Stimulated activated CD4-positive, alpha-beta T cell treated with anti-CD3 and anti-CD28 coated beads, Interleukin-15, amount 100 ng/mL, for 48 hours (primary cell): ENCODE measurements at places on chromosomes 11 and 22.

DNA sequence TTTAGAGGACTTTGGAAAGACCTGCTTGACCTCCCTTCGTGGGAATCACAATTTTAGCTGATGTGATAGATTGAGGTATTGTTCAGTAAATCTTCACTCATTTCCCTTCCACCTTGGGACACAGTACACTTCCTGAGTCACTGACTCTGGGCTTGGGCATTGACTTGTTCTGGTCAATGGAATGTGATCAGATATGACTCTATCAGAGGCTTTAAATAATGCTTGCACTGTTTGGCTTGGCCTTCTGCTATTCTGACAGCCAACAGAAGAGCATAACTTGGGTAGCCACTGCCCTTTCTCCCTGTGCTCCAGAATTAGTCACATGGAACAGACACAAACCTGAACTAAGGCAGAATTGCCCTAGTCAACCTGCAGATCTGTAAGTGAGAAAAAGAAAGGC is 12.5 kb downstream of the PRR5L start:
- no peak for DNase-seq

- DNase-seq = no peak
Measured at GRCh38 chr11:5923427-5923776, 18.6 kb upstream of the OR56A3 start.

- DNase-seq = no peak
Measured at GRCh38 chr11:82845356-82846353, 54.6 kb downstream of the PRCP start.

DNA sequence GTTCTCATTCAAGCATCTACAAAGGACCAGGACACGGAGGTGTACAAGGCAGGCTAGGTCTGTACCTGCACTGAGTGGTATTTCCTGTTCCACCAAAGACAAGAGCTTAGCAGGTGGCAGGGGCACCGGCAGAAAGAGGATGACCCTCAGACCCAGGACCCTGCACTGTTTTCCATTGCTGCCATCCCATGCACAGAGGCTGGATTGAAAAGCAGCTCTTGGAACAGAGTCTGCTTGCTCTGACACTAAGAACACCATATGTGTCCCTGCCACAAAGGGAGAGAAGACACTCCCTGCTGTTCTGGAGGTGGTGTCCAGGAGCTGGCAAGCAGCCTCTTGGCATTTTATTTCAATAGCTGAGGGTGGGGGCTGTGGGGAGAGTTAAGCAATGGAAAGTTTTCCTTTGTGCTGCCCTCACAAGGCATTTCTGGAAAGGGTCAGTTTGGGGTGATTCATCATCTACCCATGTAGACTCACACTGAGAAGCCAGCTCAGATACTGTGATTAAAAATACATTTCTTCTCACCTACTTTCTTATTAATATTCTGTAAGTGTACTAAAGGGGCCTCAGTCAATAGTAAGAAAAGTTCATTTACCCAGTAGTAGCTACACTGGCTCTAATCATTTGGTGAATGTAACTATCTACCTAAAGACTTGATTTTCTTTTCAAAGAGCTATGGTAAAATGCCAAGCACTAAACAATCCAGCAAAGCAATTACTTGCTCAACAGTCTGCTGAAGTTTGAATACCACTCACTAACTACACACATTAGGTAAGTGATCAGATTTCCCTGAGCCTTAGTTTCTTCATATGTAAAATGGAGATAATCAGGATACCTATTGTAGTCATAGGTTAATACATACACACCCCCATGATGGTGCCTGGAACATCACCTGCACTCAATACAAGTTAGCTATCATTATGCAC is 55.2 kb downstream of the SLC1A2 start:
- DNase-seq = no peak

GRCh38 chr11:116773203-116774097 is 663 bp upstream of the BUD13 start:
- DNase-seq = no peak

- no peak for DNase-seq
Measured at GRCh38 chr11:86070142-86071056, 1.5 kb upstream of the PICALM start.

DNA sequence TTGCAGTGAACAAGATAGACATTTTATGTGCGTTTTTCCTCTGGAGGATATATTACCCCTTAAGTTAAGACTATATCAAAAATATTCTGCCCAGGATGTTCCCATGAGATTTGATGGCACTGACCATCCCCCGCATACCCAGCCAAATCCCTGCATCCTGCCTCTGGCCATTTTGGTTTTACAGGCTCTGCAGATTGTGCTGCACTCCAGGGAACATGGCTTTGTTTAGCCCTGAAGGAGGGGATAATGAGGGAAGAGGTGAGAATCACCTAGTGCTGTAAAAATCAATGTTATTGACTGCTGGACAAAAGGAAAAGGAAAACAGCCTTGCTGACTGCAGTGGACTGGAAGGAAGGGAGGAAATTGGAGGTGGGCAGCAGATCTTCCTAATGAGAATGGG is 717.4 kb downstream of the DLG2 start:
- no peak for DNase-seq

GRCh38 chr11:83666149-83666548 is 380.0 kb upstream of the CCDC90B start:
- DNase-seq = no peak

GRCh38 chr11:46690702-46691101 is 9.7 kb downstream of the ARHGAP1 start:
- no peak for DNase-seq

GRCh38 chr11:78560153-78560552 is 14.5 kb downstream of the NARS2 start:
- DNase-seq = no peak

GRCh38 chr11:47586098-47586855 is at the start of gene FAM180B:
TSS of gene FAM180B (plus strand) at chr11:47586678. CDS start at chr11:47586769, 91 bp downstream.
- no peak for DNase-seq

DNA sequence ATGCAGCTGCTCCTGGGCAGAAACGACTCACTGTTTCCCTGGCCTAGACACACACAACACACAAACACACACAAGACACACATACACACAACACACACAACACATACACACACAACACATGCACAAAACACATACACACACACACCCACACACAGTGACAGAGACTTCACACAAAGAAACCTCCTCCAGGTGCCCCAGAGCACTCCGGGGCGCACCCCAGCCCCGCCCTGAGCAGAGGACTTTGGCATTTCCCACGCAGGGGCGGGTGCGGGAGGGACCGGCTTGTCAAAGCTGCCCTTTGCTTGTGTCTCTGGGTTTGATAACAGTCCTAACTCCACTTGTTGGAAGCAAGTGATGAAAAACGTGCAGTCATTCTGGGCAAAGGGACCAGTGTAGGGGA is 6.5 kb downstream of the APOBEC3A start:
- DNase-seq = no peak

- DNase-seq = no peak
Measured at GRCh38 chr11:30316237-30316636, 6.7 kb upstream of the ARL14EP start.

- DNase-seq = no peak
Measured at GRCh38 chr11:64450168-64450560, 91.2 kb downstream of the RPS6KA4 start.

DNA sequence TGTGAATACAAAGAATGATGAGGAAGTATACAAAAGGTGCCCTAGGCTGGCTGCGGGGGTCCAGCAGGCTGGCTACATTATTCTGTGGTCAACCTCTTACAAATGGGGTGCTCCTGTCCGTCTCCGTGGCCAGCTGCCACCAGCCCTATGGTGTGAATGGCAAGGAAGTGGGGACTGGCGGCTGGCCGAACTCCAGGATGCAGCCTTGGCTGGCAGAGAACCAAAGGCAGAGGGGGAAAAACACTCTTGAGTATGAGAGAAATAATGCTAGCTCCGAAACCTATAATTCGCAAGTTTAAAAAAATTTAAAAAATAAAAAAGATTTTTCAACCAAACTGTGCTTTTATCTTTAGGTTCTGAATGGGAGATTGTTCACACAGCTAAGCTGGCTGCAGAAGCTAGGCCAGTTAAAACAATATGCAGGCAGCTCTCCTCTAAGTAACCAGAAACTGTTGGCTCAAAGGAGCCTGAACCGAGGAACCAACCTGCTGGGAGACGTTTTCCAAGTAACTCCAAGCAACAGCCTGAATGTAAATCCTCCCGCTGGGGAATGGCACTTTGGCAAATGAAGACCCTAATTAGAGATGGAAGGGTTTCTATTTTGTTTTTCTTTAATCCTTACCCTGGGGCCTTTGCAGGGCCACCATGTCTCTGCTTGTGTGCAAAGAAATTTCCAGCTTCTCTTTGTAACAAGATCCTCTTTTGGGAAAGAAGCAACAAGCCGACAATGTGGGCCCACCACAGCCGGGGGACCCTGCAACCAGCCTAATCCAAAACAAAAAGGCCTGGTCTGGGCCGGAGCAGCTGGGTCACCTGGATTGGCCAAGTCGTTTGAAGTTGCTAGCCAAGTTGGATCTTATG is 50.2 kb downstream of the C22orf31 start:
- DNase-seq = no peak

DNA sequence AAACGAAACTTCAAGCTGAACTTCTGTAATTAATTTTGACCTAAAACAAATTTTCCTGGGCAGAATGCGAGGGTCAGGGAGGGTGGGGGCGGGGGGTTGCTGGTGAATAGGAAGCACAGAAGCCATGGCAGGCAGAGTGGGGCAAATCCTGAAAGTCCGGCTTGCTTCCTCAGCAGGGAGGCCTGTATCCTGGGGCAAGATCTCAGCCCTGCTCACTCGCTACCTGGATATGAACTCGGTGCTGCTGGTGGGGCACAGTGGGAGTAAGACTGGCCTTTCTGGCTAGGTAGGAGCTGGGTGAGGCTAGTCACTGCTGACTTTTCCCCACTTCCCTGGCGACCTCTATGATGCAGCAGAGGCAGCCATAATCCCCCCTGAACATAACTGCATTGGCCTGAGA is 168.9 kb upstream of the CHORDC1 start:
- no peak for DNase-seq

- no peak for DNase-seq
Measured at GRCh38 chr11:61874377-61874809, 17.0 kb downstream of the FADS3 start.

- DNase-seq = no peak
Measured at GRCh38 chr11:117199053-117199915, at the start of gene TAGLN. TSS of gene TAGLN (plus strand) at chr11:117199370. CDS start at chr11:117203014, 3,644 bp downstream.

- DNase-seq = no peak
Measured at GRCh38 chr22:46458525-46458924, 78.9 kb downstream of the CELSR1 start.

DNA sequence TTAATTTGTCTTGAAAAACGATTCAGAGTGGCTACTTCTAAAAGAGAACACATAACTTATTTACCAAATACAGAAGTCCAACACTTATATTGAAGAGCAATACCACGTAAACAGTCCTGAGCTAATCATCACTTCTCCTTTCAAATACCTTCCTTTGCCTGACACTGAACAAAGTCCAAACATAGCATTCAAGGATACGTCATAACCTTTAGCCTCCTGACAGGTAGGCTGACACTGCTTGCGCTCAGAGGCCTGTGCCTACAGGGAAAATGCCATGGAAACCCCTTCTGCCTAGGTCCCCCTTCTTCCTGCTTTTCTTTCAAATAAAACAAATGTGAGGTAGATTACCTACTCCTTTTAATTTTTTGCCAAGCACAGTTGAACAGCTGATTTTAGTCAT is 510.0 kb downstream of the INSC start:
- no peak for DNase-seq

DNA sequence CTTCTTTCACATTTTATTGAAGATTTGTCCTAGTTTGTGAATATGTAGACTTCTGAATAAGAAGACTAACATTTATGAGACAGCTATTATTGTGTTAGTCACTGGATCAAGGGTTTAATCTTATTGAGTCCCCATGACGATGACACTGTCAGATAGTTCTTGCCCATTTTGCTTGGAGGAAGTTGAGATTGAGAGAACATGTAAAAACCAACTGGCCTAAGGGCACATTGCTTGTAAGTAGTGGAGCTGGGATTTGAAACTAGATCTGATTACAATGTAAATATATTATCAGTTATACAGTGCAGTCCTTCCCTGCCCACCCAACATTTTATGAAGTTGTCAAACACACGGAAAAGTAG is 134.7 kb downstream of the HIPK3 start:
- DNase-seq = no peak

GRCh38 chr11:103870821-103871309 is 165.6 kb upstream of the DDI1 start:
- DNase-seq = no peak

- no peak for DNase-seq
Measured at GRCh38 chr11:27720277-27720830, 20.1 kb upstream of the BDNF start.

DNA sequence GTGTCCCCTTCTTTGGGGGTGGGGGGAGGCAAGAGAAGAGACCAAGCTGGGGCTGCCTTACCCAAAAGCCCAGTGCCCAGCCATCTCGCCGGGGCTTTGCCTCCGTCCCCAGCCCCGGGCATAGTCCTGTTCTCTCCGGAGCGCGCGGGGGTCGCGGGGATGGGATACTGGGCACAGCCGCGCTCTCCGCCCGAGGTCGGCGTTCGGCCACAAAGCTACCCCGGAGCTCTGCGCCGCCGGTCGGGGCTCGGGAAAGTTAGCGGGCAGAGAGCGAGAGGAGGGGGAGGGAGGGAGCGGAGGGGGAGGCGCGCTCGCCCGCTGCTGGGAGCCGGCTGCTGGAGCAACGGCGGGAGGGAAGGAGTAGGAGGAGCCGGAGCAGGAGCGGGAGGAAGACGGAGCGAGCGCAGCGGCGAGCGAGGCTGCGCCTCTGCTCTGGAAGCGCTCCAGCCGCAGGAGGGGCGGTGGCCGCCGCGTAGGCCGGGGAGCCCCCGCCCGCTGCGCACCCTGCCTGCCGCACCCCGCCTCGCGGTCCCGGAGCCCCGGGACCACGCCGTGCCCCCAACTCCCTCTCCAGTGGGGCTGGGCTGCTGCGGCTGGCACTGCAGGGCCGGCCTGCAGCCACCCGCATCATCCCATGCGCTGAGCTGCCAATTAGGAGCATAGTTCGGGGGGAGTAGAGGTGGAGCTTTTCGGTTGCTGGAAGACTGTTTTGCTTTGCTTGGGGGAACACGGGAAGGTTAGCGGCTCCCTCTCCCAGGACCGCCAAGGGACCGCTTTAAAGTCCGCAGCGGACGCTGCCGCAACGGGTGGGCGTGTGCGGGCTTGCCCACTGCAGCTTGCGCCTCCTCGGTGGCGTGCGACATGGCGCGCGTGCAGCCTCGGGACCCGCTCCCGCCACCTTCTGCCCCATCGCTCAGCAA is at the start of gene SCN4B:
Gene SCN4B (minus strand): TSS at position 272 of the 920 bp plus-strand sequence. CDS start 150 bp downstream, at position 122.
- DNase-seq = no peak

GRCh38 chr11:87198266-87198881 is 160.6 kb downstream of the TMEM135 start:
- no peak for DNase-seq

- no peak for DNase-seq
Measured at GRCh38 chr22:38415561-38416321, 39.3 kb downstream of the KCNJ4 start.

GRCh38 chr11:113021111-113021510 is 59.9 kb downstream of the NCAM1 start:
- DNase-seq = no peak

- no peak for DNase-seq
Measured at GRCh38 chr11:35787626-35788025, 125.1 kb downstream of the TRIM44 start.

DNA sequence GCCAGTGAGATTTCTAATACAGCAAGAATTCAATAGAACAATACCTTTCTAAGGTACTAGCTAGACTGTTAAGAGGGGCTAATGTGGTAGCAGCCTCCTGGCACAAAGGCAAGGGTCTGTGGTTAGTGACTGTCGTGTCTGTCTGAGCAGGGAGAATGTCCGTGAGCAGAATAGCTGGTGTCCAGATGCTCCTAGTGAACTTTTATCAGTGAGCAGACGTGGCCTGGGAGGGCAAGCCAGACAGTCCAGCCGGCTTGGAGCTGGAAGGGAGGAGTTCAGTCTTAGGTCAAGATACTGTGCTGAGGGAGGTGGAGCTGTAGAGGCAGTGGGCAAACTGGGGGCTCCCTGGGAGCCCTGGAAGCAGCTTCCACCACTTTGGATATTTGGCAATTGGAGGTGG is 138.6 kb downstream of the TEAD1 start:
- DNase-seq = no peak
